CD8-positive, alpha-beta T cell (primary cell): ENCODE measurements at places on chromosomes 1 and 21.

DNA sequence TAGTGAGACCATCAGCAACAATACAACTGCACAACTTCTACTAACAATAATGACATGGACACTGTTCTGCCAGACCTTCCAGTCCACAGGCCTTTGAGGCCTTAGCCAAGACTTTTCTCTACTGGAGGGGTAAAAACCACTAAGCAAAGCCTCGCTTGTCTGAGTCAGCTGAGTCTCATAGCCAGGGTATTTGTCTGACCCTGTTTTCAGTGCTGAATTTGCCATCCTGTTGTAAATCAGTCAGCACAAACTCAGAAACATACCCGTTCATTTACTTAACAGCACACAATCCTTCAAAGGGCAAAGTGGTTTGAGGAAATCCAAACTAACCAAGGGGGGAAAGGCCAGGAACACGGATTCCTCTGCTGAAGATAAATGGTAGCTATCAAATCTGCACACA is 537.8 kb downstream of the SMYD3 start:
- no peak for DNase-seq

- DNase-seq = no peak
These were observed 42.9 kb downstream of the VCAM1 start for GRCh38 chr1:100762461-100762860.

DNA sequence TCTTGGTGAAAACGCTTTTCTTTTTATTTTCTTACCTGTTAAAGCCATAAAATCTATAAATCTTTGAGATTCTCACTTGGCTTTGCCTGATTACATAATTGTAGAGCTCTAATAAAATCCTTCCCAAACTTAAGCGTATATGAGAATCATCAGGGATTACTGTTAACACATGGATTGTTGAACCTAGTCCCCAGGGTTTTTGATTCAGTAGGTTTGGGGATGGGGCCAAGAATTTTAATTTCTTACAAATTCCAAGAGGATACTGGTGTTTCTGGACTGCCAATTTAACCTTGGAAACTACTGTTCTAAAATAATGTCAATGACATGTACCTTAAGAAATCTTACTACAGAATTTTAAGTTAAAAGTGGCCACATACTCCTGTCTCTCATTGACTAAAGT is 694.2 kb downstream of the BRINP3 start:
- no peak for DNase-seq

- no peak for DNase-seq
These were observed 21.5 kb downstream of the SPATA6 start for GRCh38 chr1:48450505-48450904.

DNA sequence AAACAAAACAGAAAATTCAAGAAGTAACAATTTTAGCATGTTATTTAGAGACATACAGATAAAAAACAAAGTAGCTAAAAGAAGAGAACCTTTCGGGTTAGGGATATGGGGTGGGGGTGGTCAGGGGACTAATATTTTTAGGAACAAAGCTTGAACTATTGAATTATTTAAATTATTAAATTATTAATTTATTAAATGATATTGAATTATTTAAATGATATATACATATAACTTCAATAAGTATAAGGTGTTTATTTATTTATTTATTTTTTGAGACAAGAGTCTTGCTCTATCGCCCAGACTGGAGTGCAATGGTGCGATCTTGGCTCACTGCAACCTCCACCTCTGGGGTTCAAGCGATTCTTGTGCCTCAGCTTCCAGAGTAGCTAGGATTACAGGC is 36.0 kb downstream of the EIF2B3 start:
- no peak for DNase-seq
